ENCODE measurements at places on chromosomes 7 and 10. TPM values are rescaled to one million over a fixed set of nuclear protein-coding genes. Genes with fewer than 3 reads are reported as not detected.

- no peak for DNase-seq
Observed at GRCh38 chr10:62264126-62264525, 4.5 kb downstream of the RTKN2 start.

DNA sequence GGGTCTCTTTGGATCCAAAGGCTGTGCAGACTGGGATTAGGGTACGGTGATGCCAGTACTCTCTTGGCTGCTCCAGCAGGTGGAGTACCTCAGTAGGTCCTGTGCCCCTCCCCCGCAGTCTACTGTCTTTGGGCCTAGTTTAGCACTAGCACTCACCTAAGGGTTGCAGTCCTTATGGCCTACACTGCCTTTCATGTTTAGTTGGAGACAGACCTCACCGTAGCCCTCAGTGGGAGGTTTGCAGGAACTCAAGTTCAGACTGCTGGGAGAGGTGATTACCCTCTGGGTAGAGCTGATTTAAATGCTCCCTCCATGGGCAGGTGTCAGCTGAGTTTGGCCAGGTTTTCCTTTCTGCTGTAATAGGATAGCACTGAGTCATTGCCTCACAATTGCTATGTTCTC lies 210.8 kb upstream of the TMEM196 start:
- DNase-seq = peak; percentile 0

The MRPS33 gene
- 17.2 TPM for total RNA-seq

DNA sequence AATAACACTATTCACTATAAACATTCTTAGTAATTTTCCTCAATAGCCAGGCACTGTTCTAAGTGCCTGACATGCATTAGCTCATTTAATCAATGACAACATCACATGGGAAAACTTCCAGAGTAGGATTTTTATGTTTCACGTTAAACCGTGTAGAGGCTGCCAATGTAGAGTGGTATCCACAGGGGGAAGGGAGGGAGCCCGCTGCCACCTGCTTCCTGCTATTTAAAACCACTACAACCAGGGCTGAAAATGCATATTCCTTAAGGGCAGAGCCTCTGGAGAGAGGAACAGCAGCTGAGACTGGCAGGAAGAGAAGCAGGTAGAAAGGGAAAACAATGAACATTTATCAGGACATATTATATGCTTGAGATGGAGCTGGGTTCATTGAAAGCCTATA lies 684.3 kb upstream of the AUTS2 start:
- DNase-seq = no peak

The HNRNPF gene
- total RNA-seq = 160 TPM

DNA sequence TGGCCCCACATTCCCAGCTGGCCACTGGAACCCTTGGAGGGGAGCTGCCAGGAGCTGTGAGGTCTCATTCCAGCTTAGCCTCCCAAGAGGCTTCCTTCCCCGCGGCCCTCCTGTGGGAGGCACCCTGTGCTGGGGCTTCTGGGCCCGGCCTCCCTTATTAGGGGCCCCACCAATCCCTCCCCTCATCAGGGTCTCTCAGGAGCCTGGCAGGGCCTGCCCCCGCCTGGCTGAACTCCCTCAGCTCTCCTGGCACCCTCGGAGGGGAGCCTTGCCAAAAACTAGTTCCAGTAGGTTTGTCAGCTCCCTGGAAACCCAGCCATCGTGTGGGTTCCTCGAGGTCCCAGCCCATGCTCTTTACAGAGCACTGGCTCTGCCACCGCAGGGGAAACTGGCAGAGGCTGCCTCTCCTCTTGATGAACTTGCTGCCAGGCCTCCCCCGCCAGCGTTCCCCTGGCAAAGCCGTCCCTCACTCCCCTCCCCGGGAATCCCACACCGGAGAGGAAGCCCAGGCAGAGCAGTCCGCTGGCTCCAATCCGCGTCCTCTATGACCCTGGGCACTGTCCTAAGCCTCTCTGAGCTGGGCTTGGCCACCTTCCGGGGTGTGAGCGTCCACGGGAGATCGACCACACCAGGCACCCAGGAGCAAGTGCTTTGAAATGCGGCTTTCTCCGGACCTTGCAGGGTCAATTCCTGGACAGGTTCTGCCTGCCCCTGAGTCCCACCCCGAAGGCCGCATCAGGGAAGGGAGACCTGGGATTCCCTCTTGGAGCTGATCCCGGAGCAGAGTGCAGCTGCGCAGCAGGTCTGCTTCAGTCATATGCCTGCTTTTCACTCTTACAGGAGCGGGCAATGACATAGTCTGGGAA lies 139.8 kb downstream of the ARHGAP22 start:
- peak; percentile 35 for DNase-seq

- no peak for DNase-seq
Observed at GRCh38 chr7:70178211-70178610, 579.9 kb downstream of the AUTS2 start.

The DNAJC12 gene
- 6.3 TPM for total RNA-seq

- no peak for DNase-seq
Observed at GRCh38 chr10:15053061-15053460, 9.3 kb downstream of the OLAH start.

The SP4 gene
- 4.8 TPM for total RNA-seq

- no peak for DNase-seq
Observed at GRCh38 chr10:81817596-81818170, 57.3 kb upstream of the NRG3 start.

GRCh38 chr10:118775478-118775877 lies 20.7 kb upstream of the CACUL1 start:
- peak; percentile 10 for DNase-seq

Measured in lung microvascular endothelial cell (primary cell).